NCI-H1092 treated with DMSO at 0.1 percent for 48 hours (cell line): ENCODE measurements at places on chromosomes 2 and 18.

DNA sequence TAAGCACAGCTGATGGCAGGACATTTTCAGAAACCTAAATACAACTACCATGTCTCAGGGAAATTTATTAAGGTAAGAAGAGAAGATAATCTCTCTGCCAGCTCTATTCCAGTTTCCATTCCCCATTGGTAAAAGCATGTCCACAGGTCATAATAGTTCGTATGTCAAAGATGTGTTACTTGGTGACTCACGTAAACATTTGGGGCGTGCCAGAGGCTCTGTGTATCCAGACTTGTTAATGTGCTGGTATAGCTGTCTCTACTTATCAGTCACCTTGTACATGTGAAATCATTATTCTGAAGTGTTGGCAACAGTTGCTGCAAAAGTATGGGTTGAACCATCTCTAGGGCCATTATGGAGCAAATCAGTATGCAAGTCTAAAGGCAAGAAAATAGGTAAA is 1345.1 kb downstream of the SUCLG1 start:
- DNase-seq, result no peak

GRCh38 chr18:63999871-64000270 is 30.0 kb downstream of the SERPINB8 start:
- DNase-seq, result peak; percentile 41

- no peak for DNase-seq
Measured at GRCh38 chr2:1927896-1928568, 183.7 kb upstream of the PXDN start.

DNA sequence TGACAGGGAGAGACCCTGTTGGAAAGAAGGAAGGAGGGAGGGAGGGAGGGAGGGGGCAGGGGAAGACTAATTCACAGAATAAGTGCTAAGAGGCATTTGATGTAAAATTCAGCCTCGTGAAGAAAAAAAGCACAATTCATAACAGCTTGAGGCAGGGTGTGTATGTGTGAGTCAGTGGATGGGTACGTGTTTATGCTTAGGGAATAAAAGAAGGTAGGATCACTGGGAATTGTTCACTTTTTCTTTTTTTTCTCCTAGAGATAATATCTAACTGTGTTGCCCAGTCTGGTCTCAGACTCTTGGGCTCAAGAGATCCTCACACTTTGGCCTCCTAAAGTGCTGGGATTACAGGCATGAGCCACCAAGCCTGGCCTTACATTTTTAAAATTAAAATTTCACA is 39.2 kb downstream of the WDR33 start:
- no peak for DNase-seq

GRCh38 chr2:49973917-49974368 is 819.6 kb upstream of the FSHR start:
- DNase-seq, result peak; percentile 90

GRCh38 chr2:178317811-178318210 is 123.5 kb downstream of the OSBPL6 start:
- no peak for DNase-seq

DNA sequence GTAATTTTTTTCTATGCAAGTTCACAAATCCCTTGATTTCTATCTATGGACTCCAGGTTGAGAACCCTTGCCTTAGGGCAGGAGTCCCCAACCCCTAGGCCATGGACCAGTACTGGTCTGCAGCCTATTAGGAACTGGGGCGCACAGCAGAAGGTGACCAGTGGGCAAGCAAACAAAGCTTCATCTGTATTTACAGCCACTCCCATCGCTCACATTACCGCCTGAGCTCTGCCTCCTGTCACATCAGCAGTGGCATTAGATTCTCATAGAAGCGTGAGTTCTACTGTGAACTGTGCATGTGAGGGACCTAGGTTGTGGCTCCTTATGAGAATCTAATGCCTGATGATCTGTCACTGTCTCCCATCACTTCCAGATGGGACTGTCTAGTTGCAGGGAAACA is 70.2 kb upstream of the SMAD2 start:
- no peak for DNase-seq

DNA sequence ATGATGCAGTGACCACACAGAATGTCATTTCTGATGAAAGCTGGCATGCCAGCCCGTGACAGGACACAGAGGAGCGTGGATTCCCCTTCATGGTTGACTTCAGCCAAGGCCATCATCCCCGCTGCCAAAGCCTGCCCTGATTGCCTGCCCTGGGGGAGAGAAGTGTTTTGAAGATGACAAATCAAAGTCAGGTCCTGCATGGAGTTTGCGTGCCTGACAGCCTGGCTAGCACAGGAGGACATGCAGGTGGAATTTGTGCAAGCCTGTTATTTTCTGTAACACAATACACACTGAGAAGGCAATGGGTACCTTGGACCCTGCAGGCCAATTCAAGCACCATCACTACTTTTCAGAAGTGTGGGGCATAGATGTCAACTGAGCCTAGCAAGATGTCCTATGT is 5.4 kb upstream of the IL1R2 start:
- DNase-seq, result no peak

- no peak for DNase-seq
Measured at GRCh38 chr18:13103366-13103765, 112.2 kb downstream of the CEP192 start.

DNA sequence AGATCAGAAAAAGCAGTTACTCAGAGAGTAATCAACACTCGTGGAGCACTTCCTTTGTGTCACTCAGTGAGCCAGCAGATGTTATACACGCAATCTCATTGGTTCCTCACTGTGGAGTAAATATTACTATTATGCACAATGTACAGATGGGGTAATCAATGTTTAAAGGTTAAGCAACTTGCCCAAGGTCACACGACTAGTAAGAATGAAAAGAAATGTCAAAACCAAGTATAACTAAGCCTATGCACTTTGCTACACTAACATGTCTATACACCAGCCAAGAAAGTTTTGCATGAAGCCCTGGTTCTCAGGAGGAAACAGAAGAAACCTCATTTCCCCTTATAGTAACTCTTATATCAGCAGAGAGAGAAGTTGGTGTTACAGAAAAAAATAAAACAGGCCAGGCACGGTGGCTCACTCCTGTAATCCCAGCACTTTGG is 5.4 kb downstream of the METTL21A start:
- no peak for DNase-seq

DNA sequence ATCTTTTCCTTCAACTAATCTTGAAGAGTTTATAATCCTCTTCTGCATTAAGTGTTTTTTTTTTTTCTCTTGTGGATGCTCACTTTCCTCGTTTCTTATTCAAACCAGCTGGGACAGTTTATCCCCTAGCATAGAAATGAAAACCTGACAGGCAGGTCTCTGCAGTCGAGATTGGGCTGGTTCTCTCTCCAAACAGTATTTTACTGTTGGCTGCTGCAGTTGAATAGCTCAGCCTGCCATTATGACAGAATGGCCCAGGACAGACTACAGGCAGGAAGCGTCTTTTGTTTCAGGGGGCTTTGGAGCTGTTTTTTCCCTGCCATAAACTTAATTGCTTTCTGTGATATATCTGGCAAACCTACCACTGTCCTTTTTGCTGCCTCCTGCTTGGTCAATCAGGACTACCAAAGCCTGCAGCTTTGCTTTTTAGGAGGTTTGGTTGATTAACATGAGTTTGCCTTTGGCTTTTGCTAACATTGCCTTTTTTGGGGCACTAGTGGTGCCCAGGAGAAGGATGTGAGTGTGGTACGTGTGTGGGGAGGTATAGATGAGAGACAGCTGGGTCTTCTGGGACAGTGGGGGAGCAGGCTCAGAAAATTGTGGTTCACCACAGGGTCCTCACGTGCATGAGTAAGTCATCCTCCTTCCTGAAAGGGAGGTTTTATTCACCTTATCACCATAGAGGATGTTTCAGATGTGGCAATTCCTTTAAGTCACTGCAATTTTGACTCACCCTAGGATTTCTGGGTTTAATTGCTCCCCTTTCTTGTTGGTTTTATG is 128.7 kb downstream of the LYPD6B start:
- DNase-seq, result no peak

GRCh38 chr2:26723991-26724750 is 31.6 kb downstream of the KCNK3 start:
- DNase-seq, result no peak

DNA sequence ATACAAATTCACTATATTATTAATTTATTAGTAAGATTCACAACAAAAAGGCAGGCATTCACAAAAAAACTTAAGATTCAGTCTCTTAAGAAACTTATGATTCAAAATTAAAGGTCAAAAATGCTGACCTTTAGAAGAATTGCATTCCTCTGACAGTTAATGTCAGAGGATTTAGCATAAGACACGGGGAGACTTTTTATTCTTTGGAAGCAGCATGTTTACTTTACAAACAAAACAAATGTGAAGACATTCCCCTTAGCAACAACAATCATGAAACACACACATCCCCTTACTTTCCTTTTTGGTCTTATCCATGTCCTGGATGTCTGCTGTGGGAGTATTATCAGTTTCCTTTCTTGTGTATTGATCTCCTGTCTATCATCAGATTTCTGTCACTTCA is 117.1 kb downstream of the RAD51AP2 start:
- no peak for DNase-seq

- DNase-seq, result no peak
Measured at GRCh38 chr18:72869226-72870185, 1.7 kb upstream of the NETO1 start.

DNA sequence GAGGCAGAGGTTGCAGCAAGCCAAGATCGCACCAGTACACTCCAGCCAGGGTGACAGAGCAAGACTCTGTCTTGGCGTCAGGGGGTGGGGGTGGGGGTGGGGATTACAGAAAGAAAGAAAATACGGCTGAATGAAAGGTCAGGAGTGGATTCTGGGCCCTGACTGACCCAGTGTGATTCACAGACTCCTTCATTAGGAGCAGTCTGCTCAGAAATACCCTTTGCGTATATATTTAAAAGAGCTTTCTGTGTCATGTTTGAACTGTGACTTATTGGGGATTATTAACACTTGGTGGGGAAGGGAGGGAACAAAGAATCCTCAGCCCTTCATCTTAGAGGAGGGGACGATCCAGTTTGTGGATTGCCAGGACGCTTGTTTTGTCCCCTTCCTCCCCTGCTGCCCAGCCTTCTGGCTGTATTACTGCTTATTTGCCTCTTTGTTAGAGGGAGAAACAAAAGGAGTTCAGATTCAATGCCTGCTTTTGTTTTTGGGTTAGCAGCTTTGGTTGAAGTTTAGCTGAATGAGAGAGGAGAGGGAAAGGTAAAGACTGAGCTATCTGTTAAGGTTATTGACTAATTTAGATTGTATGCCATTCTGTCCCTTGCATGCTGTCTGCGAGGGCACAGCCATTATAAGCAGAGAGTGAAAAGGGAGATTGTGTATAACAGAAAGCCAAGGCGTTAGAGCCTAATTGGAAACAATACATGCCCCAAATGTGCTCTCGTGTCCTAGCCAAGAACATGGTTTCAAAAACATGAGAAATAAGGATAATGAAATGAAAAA is 118.3 kb downstream of the FMNL2 start:
- DNase-seq, result no peak

GRCh38 chr2:229974266-229974665 is 52.0 kb downstream of the FBXO36 start:
- no peak for DNase-seq

DNA sequence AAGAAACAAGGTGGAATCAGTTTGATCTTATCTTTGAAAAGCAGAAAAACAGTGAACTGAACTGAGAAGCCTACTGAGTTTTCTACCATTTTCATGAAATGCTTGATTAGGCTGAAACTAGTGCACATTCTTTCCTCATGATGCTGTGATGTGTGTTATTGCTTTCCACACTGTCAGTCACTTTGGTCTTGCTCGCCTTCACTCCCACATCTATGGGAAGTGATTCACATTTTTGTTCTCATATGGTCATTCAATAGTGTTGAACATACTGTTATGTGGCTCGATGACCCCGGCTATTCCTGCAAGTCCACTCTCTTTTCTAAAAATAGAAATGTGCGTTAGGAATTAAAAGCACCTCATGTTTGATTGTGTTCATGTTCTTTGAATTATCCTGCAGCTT is 129.7 kb downstream of the TGIF1 start:
- DNase-seq, result no peak

DNA sequence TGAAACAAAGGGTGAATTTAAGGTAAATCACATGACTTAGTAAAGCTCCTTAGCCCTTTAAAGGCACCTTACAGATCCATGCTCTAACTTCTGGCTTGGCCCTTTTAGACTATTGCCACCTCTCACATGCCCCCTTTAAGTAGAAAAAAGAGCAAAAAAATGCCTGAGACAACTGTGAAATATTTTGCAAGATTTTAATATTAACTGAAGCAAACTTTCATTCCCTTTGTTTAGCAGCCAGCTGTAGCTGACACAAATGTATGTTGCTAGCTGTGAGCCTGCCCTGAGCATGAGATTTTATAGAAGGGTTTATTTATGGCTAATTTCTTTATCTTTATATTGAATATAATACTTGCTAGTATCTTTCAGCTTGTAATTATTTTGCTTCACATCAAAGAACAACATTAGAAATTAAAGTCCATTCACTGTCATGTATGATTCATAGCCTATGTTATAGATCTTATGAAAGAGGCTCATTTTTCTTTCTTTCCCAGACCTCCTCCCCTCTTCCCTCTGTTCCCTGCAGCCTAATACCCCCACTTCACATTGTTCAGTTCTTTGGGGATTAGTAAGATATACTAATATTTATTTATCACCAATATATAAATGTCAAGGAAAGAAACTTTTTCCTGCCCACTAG is 637.2 kb upstream of the ZEB2 start:
- DNase-seq, result no peak

GRCh38 chr2:230821261-230821990 is 43.3 kb upstream of the ITM2C start:
- no peak for DNase-seq

DNA sequence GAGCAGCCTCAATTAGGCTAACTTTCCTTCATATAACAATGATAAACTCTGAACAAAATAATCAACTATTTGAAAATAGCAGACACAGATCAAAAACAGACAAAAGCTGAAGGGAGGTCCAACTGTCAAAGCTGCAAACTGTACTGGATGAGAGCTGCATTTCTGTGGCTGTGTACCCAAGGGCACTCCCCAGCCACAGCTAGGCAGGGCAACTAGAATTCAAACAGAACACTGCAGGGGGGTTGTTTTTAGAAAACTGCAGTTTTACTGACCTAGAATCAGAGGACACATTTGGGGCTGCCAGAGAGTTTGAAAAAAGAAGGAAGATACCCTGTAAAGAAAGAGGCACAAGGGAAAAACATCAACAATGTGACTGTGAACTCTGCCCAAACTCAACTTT is 56.8 kb downstream of the SMAD2 start:
- DNase-seq, result no peak

DNA sequence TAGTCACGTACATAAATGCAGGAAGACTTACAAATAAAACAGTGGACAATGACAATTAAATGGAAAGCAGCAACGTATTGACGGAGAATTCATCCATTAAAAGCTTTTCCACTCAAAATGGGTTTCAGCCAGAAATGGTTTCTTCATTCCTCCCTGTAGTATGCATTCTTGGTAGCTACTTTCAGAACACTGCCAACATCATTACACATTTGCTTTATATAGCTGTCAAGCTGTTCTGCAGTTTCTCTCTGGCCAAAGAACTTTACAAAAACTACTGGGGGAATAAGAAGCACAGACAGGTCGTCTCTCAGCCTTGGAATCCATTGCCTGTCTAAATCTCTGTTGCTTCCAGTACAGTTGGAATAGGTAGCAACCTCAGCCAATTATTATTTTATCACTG is 84.1 kb upstream of the NCKAP5 start:
- no peak for DNase-seq

- peak; percentile 72 for DNase-seq
Measured at GRCh38 chr2:149597668-149598326, 10.2 kb upstream of the MMADHC start.
